ENCODE measurements at places on chromosomes 5 and 9.
A peak's percentile ranks its signal among the peaks of the same experiment; 100 is the strongest.

DNA sequence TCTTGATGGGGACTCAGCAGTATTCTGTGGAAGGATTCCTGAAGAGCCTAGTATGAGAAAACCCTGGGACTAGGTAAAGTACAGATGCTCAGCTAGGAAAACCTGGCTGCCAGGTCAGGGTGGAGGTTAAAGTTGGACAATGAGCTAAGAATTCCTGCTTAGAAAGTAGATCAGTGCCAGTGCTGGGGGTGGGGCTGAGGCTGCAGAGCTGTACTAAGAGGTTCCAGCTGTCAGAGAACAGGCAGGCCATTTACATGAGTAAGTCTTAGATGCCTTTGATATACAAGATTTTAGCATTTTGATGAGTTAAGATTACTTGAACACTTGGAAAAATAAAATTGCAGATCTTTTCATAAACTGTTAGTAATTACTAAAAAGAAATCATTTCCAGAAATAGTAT lies 332.3 kb upstream of the NUDT12 start:
- no peak for DNase-seq

DNA sequence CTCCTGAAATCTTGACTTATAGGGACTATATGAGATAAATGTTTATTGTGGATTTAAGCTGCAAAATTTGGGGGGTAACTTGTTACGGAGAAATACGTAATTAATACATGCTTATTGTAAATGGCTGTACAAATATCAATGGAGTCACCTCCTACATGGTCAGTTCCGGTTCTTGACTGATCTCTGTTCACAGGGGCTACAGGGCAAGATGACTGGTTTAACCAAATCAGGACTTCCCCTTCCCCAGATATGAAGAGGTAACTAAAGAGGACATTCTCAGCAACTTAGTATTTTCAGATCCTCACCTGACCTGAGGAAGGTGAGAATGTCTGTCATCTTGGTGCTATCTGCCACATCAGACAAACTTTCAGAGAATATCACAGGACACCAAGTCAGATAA lies 54.7 kb downstream of the PTCD2 start:
- no peak for DNase-seq

GRCh38 chr5:154826-155225 lies 36.5 kb upstream of the LRRC14B start:
- DNase-seq = no peak

- DNase-seq = no peak
These were observed 13.6 kb upstream of the AKNA start for GRCh38 chr9:114401344-114401743.

DNA sequence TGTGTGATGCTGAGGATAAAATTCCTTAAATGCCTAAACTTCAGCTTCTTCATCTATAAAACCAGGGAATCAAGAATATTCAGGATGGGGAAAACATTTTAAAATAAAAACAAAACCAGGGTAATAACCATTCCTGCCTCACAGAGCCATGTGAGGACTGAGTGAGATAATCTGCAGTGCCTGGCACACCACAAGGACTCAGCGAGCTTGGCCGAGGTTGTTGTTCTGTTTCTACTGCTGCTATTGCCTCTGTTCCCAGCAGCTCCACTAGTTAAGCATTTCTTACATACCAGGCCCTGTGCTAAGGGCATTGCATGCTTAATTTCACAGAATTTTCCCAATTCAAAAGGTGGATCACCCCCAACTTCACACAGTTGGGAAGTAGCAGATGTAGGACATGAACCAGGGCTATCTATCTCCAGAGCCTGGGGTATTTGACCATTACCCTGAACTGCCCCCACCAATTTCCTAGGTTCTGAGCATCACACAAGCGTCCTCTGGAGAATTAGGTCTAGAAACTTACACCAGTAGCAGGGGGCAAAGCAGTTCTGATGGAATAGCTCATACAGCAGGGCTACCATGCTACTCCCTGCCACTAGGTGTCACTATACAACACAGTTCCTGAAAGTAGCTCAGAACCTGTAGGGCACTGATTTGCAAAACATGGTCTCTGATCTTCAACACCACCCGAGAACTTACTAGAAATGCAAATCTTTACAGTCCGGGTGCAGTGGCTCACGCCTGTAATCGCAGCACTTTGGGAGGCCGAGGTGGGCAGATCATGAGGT lies 74.3 kb downstream of the LRSAM1 start:
- peak; percentile 50 for DNase-seq

- DNase-seq = peak; percentile 36
These were observed 1.5 kb downstream of the NDFIP1 start for GRCh38 chr5:142110046-142110531.

- peak; percentile 1 for DNase-seq
These were observed 964.5 kb upstream of the DMAC1 start for GRCh38 chr9:8764051-8764450.

- peak; percentile 69 for DNase-seq
These were observed 62.9 kb downstream of the MLLT3 start for GRCh38 chr9:20559231-20559890.

DNA sequence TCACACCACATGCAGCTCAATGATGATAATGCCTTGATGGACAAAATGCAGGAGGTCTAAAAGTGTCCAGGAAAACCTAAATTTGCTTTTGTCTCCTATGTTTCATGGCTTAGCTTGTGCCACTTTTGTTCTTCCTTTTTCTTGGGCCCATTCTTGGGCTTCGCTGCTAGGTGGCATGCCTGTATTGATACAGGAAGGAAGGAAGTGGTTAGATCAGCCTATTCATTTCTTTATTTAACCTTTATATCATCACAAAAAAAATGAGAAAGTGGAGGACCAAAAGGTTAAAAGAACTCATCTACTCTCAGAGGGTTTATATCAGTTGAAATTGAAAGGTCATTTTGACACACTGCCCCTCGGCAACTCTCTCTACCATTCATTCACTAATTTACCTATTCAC lies 260.2 kb downstream of the ARHGAP26 start:
- DNase-seq = no peak

GRCh38 chr9:105091004-105091640 lies 153.3 kb upstream of the SLC44A1 start:
- no peak for DNase-seq

GRCh38 chr9:127059030-127059429 lies 63.4 kb downstream of the ANGPTL2 start:
- DNase-seq = no peak

- DNase-seq = no peak
These were observed 167.6 kb upstream of the WWC1 start for GRCh38 chr5:168123631-168124528.

- DNase-seq = peak; percentile 51
These were observed 456.3 kb upstream of the WWC1 start for GRCh38 chr5:167835146-167835545.

- DNase-seq = peak; percentile 66
These were observed 861 bp downstream of the ZFYVE16 start for GRCh38 chr5:80408484-80409366.

DNA sequence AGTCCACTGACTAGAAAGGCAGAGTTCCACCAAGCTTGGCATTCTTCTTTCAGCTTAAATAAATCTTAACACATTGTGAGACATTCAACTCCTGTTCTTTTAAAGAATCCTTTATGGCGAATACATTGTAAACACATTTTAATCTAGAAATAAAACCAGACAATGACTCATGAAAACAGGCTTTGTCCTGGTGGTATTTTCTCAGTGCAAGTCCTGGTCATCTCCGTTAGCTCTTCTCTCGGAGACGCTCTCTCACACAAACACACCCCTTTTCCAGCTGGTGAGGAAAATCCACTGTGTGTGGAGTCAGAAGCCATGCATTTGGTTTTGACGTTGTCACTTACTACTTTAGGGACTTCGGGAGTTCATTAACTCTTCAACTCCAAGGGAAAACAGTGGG lies 140.4 kb downstream of the AUH start:
- DNase-seq = no peak

- DNase-seq = no peak
These were observed 46.4 kb upstream of the EXOC3 start for GRCh38 chr5:396531-396961.

DNA sequence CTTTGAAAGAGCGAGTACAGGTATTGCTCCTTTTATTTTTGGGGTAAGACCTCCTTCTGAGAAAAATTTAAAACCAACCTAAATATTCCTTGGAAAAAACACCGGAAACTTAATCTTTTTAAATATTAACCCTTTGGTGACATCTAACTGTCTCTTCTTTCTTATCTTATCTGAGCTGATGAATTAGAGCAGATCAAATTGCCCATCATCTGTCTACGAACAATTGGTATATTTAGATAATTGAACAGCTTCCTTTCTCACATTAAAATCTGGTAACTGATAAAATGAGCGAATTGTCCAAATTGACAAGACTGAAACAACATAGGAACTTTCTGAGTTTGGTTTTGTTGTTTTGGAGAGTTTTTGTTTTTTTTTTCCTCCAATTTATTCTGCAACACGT lies 2.0 kb downstream of the ISL1 start:
- DNase-seq = no peak

- DNase-seq = no peak
These were observed 949.7 kb upstream of the NUDT12 start for GRCh38 chr5:104512063-104512825.

GRCh38 chr9:4050916-4051315 lies 249.0 kb downstream of the GLIS3 start:
- DNase-seq = no peak

- peak; percentile 67 for DNase-seq
These were observed 55.9 kb downstream of the NSUN2 start for GRCh38 chr5:6576861-6577501.

GRCh38 chr9:107176436-107177151 lies 106.5 kb upstream of the RAD23B start:
- DNase-seq = peak; percentile 39

- no peak for DNase-seq
These were observed 58.6 kb downstream of the PUM3 start for GRCh38 chr9:2785060-2785950.

DNA sequence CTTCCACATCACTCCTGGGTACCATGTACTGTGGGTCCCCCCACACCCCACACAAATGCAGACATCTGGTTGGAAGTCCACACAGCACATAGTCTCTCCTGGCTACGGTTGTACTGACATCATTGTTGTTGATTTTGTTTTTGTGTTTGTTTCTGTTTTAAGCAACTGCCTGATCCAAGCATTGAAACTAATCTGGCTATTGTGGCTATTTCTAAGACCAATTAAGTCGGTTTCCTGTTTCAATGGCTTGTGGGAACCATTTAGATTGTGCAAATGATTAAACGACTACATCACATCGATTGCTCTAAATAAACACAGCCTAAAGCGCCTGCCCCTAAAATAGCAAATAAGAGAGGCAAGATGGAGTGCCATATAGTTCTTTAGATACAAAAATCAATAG lies 226.8 kb upstream of the IRX4 start:
- no peak for DNase-seq

DNA sequence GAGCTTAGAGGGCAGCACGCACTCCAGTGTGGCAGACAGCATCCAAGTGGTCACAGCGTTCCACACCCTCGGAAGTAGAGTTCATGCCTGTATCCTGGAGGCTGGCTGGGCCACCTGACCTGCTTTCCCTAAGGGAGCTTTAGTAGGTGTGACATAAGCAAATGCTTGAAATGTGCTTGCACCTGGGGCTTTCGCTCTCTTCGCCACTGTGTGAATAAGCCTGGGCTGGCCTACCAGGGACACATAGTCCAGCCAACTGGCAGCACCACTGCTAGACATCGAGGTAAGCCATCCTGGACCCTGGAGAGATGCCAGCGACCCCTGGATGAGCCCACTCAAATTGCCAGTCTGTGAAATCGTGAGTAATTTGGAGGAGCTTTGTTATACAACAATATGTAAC lies 24.9 kb upstream of the IRX4 start:
- DNase-seq = no peak

DNA sequence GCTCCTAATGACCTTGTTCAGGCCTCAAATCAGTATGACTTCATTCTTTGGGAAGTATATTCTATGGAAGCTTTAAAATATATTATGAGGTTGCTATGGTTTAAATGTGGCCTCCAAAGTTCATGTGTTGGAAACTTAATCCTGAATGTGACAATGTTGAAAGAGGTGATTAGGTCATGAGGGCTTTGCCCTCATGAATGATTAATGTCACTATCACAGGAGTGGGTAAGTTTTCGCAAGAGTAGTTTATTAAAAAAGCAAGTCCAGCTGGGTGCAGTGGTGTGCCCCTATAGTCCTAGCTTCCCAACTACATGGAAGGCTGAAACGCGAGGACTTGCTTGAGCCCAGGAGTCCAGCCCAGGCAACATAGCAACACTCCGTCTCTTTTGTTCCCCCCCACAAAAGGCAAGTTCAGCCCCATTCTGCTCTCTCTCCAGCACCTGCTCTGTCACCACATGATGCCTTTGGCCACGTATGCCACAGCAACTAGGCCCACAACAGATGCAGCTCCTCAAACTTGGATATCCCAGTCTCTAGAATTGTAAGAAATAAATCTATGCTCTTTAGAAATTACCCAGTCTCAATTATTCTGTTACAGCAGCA lies 105.3 kb downstream of the SIL1 start:
- no peak for DNase-seq

- no peak for DNase-seq
These were observed 72.3 kb upstream of the BOD1 start for GRCh38 chr5:173688703-173689102.

DNA sequence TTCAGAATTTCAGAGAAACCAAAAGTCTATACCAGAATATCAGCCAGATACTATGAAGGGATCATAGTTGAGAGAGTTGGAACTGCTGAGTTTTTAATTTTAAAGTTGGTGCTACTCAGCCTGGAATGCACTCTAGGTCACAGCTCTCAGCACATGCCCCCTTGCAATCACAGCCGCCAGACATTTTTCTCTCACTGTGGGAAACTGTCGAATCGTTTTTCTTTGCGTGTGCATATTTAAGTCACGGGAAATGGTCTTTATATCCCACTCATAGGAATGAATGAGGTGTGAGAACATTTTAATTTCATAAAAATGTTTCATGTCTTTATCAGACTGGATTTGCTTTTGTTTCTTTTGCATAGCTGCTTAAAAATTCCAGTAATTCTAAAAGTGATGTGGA lies 12.2 kb upstream of the SPDL1 start:
- no peak for DNase-seq

- DNase-seq = no peak
These were observed 591.0 kb upstream of the DMAC1 start for GRCh38 chr9:8390571-8390970.

DNA sequence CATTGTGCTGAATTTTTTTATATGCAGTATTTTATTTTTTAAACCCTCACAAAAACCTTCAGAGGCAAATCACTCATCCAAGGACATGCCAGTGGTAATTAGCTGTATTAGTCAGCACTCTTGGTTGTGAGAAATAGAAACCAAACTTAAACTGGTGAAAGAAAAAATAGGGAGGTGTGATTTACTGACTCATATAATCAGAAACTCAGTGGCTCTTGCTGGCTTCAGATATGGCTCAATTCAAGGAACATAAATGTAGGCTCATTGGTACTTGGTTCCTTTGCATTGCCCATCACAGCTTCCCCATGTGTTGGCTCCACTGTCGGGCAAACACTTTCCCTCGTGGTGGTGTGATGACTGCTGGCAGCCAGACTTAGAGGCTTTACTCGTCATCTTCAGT lies 497.2 kb downstream of the MAT2B start:
- DNase-seq = peak; percentile 76

GRCh38 chr5:68924481-68925145 lies 169.2 kb upstream of the SLC30A5 start:
- DNase-seq = peak; percentile 46

- no peak for DNase-seq
These were observed 51.4 kb upstream of the COL15A1 start for GRCh38 chr9:98892288-98892687.

Data from epithelial cell of esophagus (primary cell).